ENCODE measurements at places on chromosomes 4 and X.

GRCh38 chrX:25726539-25726938, 411.6 kb upstream of the MAGEB18 start:
- DNase-seq: no peak

DNA sequence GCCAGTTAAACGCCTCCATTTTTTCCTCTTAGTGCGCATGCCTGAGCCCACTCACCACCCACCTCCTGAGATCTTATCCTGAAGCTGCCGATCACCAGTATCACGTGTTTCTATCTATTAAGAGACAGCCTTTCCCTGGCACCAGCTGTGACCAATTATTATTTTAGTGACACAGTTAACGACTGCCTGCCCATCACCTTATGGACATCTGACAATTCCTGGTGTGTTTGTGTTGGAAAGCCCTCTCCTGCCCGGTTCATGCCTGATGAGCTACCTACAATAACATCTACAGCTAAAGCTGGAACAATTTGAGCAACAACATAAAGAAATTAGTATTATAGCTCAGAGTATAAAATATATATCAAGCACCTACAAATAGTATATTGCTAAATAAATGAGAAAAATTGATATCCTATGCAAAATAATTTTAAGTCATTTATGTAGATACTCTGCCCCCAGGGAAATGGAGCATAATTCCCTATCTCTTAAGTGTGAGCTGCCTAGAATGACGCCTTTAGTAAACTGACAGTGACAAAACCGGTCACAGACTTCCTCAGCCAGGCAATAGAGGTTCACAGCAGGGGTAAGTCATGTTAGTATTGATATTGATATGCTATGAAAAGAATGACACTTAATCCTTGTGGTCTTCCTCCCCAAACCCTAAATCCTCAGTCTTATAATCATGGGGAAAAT, 862.2 kb downstream of the TRAM1L1 start:
- DNase-seq: no peak

- no peak for DNase-seq
Measured at GRCh38 chr4:17195461-17196275, 297.2 kb upstream of the LDB2 start.

- no peak for DNase-seq
Measured at GRCh38 chrX:103495786-103496185, 23.5 kb downstream of the RAB40A start.

GRCh38 chr4:15774020-15774420, 4.1 kb upstream of the CD38 start:
- no peak for DNase-seq

GRCh38 chr4:7214359-7214758, 22.0 kb downstream of the SORCS2 start:
- DNase-seq: no peak

- DNase-seq: no peak
Measured at GRCh38 chrX:14352511-14352910, 176.8 kb upstream of the GLRA2 start.

- DNase-seq: no peak
Measured at GRCh38 chr4:186643501-186644310, 80.0 kb downstream of the FAT1 start.

DNA sequence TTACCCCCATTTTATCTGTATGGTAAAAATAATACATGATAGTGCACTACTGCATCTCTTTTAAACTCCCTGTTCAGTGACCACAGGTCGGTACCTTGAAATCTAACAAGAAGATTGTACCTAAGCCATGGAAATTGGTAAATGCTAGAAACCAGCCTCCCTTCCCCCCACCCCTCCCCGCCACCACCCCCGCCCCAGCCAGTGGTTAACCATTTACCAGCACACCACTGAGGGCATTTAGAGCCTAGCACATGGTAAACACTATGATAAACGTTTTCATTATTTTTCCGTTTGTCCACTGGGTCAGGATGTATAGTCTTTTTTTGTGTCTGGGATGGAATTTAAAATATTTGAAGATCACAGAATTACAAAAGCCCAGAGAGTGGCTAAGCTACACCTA, 703 bp upstream of the FTSJ1 start:
- peak; percentile 6 for DNase-seq

DNA sequence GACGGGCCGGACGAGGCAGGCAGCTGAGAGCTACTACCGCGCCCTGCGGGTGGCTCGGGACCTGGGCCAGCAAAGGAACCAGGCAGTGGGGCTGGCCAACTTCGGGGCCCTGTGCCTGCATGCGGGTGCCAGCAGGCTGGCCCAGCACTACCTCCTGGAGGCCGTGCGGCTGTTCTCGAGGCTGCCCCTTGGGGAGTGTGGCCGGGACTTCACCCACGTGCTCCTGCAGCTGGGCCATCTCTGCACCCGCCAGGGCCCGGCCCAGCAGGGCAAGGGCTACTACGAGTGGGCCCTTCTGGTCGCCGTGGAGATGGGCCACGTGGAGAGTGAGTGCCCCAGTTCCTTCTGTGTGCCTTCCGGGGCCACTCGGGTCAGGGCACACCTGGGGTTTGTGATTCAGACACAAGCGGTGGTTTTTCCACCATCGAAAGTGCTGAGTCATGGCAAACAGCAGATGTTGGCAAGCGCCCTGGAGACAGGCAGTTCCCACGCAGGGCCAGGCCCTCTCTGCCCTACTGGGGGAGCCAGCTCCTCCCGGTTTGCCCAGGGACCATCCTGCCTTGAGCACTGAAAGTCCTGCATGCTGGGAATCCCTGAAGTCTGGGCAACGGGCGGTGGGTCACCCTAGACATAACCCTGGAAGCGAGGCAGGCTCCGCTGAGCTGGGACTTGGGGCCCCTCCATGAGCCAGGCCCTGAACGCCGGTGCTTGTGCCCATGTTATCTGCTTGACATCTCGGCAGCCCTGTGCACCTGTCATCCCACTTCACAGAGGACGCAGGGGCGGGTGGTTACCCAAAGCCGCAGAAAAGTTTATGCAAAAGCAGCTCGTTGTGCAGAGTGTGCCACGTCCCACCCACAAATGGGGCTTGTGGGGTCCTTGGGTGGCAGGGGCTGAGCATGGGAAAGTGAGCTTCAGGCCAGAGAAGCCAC, 29.5 kb downstream of the SH3TC1 start:
- DNase-seq: peak; percentile 77

- DNase-seq: no peak
Measured at GRCh38 chr4:148530114-148530513, 87.9 kb upstream of the NR3C2 start.

GRCh38 chr4:74219240-74219639, 61.3 kb downstream of the MTHFD2L start:
- DNase-seq: no peak

DNA sequence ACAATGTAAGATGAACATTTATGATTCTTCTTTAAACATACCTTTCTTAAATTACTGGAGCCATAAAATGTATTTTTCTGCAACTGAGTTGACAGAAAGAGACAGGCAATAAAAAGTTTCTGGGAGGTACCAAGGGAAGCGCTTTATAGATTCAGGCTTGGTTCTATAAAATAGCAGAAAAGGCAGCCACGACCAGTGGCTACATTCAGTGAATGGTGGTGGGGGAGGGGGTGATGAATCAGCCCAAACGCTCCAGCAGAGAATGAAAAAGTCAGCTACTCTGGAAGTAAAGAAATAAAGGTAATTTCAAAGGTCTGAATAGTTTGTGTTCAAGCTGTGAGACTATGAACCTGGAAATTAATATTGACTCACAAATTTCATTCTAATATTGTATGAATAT, 456.1 kb downstream of the KCTD8 start:
- DNase-seq: no peak

DNA sequence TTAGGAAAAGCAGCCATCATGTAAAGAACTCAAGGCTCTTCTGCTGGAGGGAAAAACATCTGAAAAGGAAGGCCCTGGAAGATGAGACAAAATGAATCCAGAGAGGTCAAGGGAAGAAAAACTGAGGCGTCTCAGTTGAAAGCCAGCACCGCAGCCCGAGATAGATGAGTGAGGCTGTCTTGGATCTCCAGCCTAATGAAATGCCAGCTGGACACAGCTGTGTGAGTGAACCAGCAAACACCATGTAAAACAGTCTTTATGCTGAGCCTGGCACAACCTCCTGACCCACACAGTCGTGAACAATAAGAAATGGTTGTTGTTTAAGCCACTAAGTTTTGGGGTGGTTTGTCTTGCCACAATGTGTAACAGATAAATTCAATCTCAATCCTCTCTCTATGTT, 48.6 kb upstream of the RASL11B start:
- no peak for DNase-seq

- no peak for DNase-seq
Measured at GRCh38 chrX:56789518-56790070, 60.6 kb downstream of the NBDY start.

- no peak for DNase-seq
Measured at GRCh38 chr4:4406455-4407298, 19.8 kb downstream of the NSG1 start.

- DNase-seq: no peak
Measured at GRCh38 chr4:153448003-153448731, 18.0 kb upstream of the TMEM131L start.

- DNase-seq: no peak
Measured at GRCh38 chrX:9462456-9462855, 2.4 kb upstream of the TBL1X start.
